ENCODE measurements at places on chromosomes 11 and 22. TPM values are rescaled to one million over a fixed set of nuclear protein-coding genes. Genes with fewer than 3 reads are reported as not detected.

Gene UBQLNL
- 0.50 TPM for polyA plus RNA-seq

Gene GLYAT
- 2.7 TPM for polyA plus RNA-seq

GRCh38 chr11:115188898-115189278 is 315.3 kb downstream of the CADM1 start:
- no peak for DNase-seq

DNA sequence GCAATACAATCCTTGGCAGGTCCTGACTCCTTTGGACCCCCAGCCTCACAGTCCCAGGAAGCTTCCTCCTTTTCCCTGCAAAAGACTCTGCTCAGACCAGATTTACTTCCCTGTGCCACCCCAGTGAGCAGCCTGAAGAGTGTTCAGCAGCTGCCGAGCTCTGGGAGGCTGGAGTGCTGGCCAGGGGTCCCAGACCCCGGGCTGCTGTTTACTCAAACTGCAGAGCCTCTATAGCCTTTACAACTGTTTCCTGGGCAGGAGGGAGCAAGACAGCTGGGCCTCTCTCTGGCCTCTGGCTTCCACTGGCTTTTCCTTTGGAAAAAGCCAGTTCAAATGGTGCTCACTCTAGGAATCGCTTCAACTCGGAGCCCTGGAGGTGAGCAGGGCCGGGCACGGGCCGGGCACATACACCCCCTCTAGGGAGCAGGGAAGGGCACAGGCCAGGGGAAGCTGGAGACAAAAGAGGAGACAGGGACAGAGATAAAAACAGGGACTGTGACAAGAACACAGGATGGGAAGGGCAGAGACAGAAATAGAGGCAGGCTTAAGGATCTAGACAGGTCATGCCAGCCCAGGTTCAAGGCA is 932 bp downstream of the IRAG1 start:
- no peak for DNase-seq

- no peak for DNase-seq
Measured at GRCh38 chr11:34595960-34596644, 24.8 kb upstream of the EHF start.

- DNase-seq = no peak
Measured at GRCh38 chr11:5486003-5486402, 2.5 kb upstream of the OR52D1 start.

Gene MIAT
- 0.93 TPM for polyA plus RNA-seq

DNA sequence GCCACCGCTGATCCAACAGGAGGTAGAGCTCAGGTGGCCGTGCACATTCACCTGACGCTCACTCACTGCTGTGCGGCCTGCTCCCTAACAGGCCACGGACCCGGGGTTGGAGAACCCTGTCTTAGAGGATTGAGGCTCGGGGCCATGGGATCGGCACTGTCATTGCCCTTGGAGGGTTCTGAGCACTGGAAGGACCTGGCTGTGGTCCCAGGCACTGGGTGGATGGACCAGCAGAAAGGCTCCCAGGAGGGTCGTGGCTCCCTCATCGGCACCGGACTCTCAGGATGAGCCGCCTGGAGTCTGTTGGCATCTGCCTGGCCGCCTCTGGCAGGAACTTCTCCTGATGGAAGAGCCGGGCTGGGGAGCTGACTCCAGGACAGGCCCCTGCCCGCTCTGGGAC is 6.5 kb downstream of the KCNQ1 start:
- no peak for DNase-seq

GRCh38 chr22:19052941-19053541 is 69.2 kb downstream of the DGCR2 start:
- no peak for DNase-seq

Gene FIBIN
- polyA plus RNA-seq = 25.5 TPM

Gene KRTAP5-11
- polyA plus RNA-seq = 0.29 TPM

Data from left renal pelvis (tissue), 4 donors.